IMR-90 (cell line): ENCODE measurements at places on chromosomes 1 and 21. TPM values are rescaled to one million over a fixed set of nuclear protein-coding genes. Genes with fewer than 3 reads are reported as not detected.
A peak's percentile ranks its signal among the peaks of the same experiment; 100 is the strongest.

DNA sequence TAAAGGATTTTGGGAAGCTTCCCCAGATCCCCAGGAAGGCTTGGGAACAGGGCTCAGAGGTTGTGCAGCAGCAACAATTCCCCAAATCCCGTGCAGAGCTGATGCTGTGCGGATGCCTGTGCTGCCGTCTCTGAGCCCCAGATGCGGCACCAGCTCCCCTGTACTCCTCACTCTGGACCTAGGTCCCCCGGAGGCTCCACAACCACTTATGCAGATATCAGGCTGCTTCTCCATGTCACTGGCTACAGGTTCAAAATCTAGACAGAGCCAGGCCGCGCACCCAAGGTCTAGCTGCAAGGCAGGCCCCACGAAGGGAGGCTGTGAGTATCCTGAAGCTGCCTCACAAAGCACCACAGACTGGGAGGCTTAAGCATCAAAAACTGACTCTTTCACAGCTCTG is 81.6 kb downstream of the PDE9A start:
- no peak for DNase-seq
- H3K4me1 ChIP-seq: peaks cover 7% of the 10 kb centered on the region; the same call in 1 of the 2 replicates
- no peak overlapping the region for H3K4me3 ChIP-seq
- no peaks in the 10 kb centered on the region; the same call in 1 of the 2 replicates for H3K36me3 ChIP-seq
- no peaks in the 10 kb centered on the region for H3K27me3 ChIP-seq

- DNase-seq: no peak
- no peaks in the 10 kb centered on the region for H3K27me3 ChIP-seq
- H3K4me1 ChIP-seq: peaks cover 16% of the 10 kb centered on the region
- no peak overlapping the region for H3K4me3 ChIP-seq
These were observed 57.2 kb downstream of the CDC7 start for GRCh38 chr1:91557826-91558225.

DNA sequence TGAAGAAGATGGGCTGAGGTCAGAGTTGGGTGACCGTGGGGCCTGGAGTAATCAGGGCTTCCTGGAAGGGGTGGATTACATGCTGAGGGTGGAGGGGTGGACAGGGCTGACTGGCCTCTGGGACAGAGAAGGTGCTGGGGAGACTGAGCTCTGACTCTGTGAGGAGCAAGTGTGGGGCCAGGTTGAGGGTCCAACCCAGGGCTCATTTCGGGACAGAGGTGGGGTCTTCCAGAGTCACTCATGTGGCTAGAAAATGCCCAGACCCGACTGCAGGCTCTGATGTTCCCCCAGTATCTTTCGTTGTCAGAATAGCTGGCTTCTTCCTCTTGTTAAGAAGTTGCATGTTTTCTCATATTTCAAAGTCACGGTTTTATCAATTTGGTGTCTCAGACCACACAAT is 311.8 kb downstream of the PTPRU start:
- no peak overlapping the region for H3K4me3 ChIP-seq
- DNase-seq: no peak
- H3K27ac ChIP-seq: no peak overlapping the region
- H3K4me1 ChIP-seq: no peaks in the 10 kb centered on the region
- peaks cover 3% of the 10 kb centered on the region; the same call in 1 of the 2 replicates for H3K27me3 ChIP-seq

DNA sequence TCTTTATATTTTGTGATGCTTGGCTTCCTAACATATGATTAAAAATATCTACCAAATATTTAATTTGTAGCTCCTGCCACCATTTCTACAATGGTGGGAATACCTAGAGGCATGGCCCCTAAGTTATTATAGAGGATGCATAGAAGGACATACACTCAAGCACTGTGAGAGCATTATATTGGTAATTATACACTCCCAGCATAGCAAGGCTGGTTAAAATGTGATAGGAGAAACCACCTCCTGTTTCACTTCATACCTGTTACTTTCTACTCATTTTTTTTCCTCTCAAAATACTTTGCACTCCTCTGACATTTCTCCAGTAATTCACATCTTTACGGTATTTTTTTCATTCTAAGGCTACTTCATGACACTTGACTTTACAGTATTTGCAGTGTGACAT is 92.9 kb downstream of the HS2ST1 start:
- no peaks in the 10 kb centered on the region for H3K27me3 ChIP-seq
- H3K36me3 ChIP-seq: no peaks in the 10 kb centered on the region
- no peak for DNase-seq
- no peak overlapping the region for H3K4me3 ChIP-seq

- no peak overlapping the region for H3K27ac ChIP-seq
- no peak overlapping the region; the same call in 1 of the 2 replicates for H3K4me3 ChIP-seq
- peaks cover 82% of the 10 kb centered on the region for H3K27me3 ChIP-seq
- H3K36me3 ChIP-seq: no peaks in the 10 kb centered on the region
These were observed 6.3 kb upstream of the CRYBG2 start for GRCh38 chr1:26359981-26360806.

- DNase-seq: no peak
- peaks cover 19% of the 10 kb centered on the region for H3K4me1 ChIP-seq
- H3K27ac ChIP-seq: no peak overlapping the region
- H3K4me3 ChIP-seq: no peak overlapping the region
These were observed 43.6 kb downstream of the PLEKHA6 start for GRCh38 chr1:204316164-204316563.

DNA sequence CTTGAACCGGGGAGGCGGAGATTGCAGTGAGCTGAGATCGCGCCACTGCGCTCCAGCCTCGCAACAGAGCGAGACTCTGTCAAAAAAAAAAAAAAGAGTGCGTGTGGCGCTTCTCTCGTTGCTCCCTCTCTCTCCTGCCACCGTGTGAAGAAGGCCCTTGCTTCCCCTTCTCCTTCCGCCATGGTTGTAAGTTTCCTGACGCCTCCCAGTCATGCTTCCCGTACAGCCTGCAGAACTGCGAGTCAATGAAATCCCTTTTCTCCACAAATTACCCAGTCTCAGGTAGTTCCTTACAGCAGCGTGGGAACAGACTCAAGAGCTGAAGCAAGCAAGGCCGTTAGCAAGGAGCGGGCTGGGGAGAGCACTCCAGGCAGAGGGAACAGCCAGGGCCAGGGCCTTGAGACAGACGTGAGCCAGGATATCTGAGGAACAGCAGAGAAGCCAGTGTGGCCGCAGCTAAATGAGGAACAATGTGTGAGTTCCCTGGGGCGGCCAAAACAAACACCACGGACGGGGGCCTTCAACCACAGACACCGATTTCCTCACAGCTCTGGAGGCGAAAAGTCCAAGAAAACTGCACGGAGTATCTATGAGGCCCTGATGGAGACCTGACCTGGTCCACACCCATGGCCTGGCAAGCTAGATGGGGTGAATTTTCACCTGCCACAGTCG is 54.2 kb upstream of the ETS2 start:
- no peak for DNase-seq
- H3K4me3 ChIP-seq: no peak overlapping the region
- no peaks in the 10 kb centered on the region for H3K27me3 ChIP-seq
- no peak overlapping the region for H3K27ac ChIP-seq

DNA sequence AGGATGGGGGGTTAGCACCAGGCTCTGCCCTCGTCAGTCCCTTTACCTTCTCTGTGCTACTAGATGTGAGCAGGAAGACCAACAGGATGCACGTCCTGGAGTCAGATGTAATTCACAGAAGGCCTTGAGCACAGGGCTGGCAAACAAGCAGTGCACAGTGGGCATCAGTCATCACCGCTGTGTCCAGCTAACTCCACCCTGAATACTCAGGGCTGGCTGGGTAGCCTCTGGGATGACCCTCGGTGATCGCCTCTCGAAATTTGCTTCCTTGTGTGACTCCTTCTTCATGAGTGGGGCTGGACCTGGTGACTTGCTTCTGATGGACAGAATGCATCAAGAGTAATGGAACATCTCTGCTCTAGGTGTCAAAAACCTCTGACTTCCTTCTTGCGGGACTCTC is 92.2 kb upstream of the TMPRSS2 start:
- H3K27me3 ChIP-seq: peaks cover 17% of the 10 kb centered on the region
- H3K36me3 ChIP-seq: no peaks in the 10 kb centered on the region
- DNase-seq: no peak
- no peak overlapping the region for H3K27ac ChIP-seq
- no peak overlapping the region for H3K4me3 ChIP-seq
- no peaks in the 10 kb centered on the region for H3K4me1 ChIP-seq

GRCh38 chr21:43892984-43893535 is 28.0 kb downstream of the AGPAT3 start:
- H3K36me3 ChIP-seq: peaks cover 2% of the 10 kb centered on the region
- no peaks in the 10 kb centered on the region for H3K27me3 ChIP-seq
- DNase-seq: no peak

DNA sequence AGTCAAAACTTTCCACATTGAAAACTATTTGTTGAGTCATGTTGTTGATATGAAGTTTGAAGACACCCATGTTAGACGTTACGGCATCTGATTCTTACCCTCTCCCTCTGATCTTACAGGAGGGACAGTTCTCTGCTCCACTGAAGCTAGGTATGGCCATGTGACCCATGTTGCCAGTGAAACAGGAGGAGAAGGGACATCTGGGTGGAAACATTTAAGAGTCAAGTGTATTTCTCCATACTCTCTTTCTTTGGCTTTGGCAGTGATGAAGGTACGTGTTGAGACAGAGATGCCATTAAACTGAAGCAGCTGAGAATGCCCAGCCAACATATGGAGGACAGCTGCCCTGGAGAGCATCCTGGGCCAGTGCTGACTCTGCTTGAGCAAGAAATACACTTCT is 198.4 kb upstream of the PTGFR start:
- H3K4me1 ChIP-seq: no peaks in the 10 kb centered on the region
- no peak overlapping the region for H3K27ac ChIP-seq
- no peaks in the 10 kb centered on the region for H3K27me3 ChIP-seq
- no peaks in the 10 kb centered on the region for H3K36me3 ChIP-seq
- no peak overlapping the region for H3K4me3 ChIP-seq

GRCh38 chr21:36640721-36641244 is 58.1 kb upstream of the SIM2 start:
- H3K27ac ChIP-seq: peak overlapping the region; percentile 22; the same call in 1 of the 2 replicates
- no peak overlapping the region for H3K4me3 ChIP-seq
- no peak for DNase-seq
- peaks cover 1% of the 10 kb centered on the region for H3K4me1 ChIP-seq

DNA sequence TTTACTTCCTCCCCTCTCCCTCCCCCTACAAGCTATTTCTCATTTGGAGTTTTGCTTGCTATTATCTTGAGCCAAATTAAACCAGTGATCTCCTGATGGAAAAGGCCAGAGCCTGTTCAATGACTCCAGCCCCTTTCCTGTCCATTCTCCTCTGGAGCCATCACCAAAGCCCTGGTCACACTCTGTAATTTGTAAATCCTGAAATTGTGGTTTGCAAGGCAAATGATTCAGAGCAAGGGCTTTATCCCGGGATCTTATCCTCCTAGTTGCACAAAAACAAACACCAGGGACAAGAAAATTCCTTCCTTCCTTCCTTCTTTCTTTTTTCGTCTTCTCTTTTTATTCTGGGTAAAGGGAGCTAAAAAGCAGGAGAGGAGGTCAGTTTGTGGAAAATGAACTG is 366.1 kb upstream of the ST6GALNAC5 start:
- no peaks in the 10 kb centered on the region for H3K36me3 ChIP-seq
- no peaks in the 10 kb centered on the region for H3K4me1 ChIP-seq
- no peak for DNase-seq
- no peak overlapping the region for H3K4me3 ChIP-seq
- H3K27me3 ChIP-seq: no peaks in the 10 kb centered on the region

DNA sequence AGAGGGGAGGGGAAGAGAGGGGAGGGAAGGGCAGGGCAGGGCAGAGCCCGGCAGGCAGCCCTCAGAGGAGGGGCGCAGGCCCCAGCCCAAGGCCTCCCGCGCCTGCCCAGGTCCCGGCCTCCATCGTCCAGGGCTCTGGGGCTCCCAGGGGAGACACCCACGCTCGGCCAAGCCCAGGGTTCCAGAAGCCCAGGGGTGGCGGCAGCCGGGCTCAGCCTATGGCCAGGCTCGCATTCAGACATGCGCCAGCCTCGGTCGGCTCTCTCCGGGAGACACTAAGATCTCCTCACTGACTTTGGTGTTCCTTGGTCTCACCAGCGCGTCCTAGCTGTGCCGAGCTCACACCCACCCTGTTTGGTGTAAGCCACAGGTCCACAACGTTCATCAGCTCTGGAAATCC is 7.1 kb upstream of the ANKRD65 start:
- no peak overlapping the region for H3K4me3 ChIP-seq
- peaks cover 16% of the 10 kb centered on the region for H3K4me1 ChIP-seq
- no peaks in the 10 kb centered on the region for H3K27me3 ChIP-seq
- no peaks in the 10 kb centered on the region for H3K36me3 ChIP-seq
- H3K27ac ChIP-seq: no peak overlapping the region

DNA sequence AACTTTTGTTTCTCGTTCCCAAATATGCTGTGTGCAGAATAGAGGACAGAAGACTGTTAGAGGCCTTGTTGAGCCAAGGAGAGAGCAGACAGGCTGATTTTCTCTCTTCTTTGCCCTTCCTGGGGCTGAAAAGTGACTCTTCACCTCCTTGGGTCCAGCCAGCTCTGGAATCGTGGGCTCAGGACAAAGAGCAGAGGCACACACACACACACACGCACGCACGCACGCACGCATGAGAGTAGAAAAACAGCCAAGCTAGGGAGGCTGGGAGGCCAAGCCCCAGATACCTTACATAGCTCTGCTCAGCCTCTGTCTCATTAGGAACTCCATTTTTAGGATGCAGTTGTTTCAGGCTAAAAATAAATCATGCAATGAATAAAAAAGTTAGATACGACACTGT is at the start of gene CASQ2:
Gene CASQ2, minus strand, starts transcription at position 166 of the 400 bp plus-strand sequence. CDS start 173 bp downstream, outside the sequence.
- no peak within 1 kb of the TSS for H3K27ac ChIP-seq
- H3K27me3 ChIP-seq: peaks cover 10% of the 10 kb centered on the region
- no peaks in the 10 kb centered on the region for H3K4me1 ChIP-seq
- no peaks in the 10 kb centered on the region for H3K36me3 ChIP-seq
- DNase-seq: no peak
- no peak within 1 kb of the TSS for H3K4me3 ChIP-seq

GRCh38 chr1:65146908-65147423 is 1.0 kb upstream of the AK4 start:
- H3K27ac ChIP-seq: no peak overlapping the region; the same call in 1 of the 2 replicates
- no peak for DNase-seq
- H3K4me3 ChIP-seq: peak overlapping the region; percentile 98
- no peaks in the 10 kb centered on the region for H3K36me3 ChIP-seq
- H3K27me3 ChIP-seq: peaks cover 29% of the 10 kb centered on the region

GRCh38 chr1:220767312-220768125 is 19.2 kb upstream of the MTARC1 start:
- H3K36me3 ChIP-seq: peaks cover 5% of the 10 kb centered on the region
- no peaks in the 10 kb centered on the region; the same call in 1 of the 2 replicates for H3K4me1 ChIP-seq
- peak; percentile 53 for DNase-seq
- peak overlapping the region; percentile 33; the same call in 1 of the 2 replicates for H3K27ac ChIP-seq

KCND3 gene
- total RNA-seq: under 0.01 TPM in 2 replicates

GJA5 gene
- not detected in 2 replicates for total RNA-seq

PTGFRN gene
- 0.90 and 1.1 TPM in 2 replicates for total RNA-seq

COG2 gene
- 16.7 and 17.8 TPM in 2 replicates for total RNA-seq

PADI4 gene
- not detected in 2 replicates for total RNA-seq

FCRL1 gene
- not detected in 2 replicates for total RNA-seq

CHRNB2 gene
- total RNA-seq: under 0.01 TPM in 1 of 2 replicates, not detected in the other

KRTAP19-1 gene
- not detected in 2 replicates for total RNA-seq

OR2T33 gene
- total RNA-seq: not detected in 2 replicates

MMP23B gene
- 1.1 and 1.4 TPM in 2 replicates for total RNA-seq

CHIA gene
- not detected in 2 replicates for total RNA-seq

FCGR2B gene
- total RNA-seq: not detected in 2 replicates

HPCAL4 gene
- not detected in 2 replicates for total RNA-seq

NTMT2 gene
- not detected in 2 replicates for total RNA-seq

SHE gene
- not detected in 2 replicates for total RNA-seq

TMEM63A gene
- 4.7 and 5.6 TPM in 2 replicates for total RNA-seq
